ENCODE measurements at places on chromosomes 6 and 20.
A peak's percentile ranks its signal among the peaks of the same experiment; 100 is the strongest.

DNA sequence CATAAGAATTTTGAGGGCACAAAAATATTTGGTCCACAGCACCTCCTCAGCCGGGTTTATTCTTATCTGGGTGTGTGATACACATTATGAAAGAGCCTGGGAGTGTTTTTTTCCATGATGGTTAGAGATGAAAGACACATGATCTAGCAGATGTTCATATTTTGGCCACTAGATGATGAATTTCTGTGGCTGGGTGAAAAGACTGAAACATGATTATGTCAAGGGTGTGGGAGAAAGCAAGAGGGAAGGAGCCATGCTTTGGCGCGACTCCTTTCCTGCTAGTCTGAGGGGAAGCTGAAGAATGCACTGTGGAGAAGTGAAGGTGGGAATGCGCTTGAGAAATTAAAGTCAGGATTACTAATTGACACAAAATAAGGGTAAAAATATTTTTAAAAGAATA is 102.3 kb downstream of the SH3BGRL2 start:
- DNase-seq: no peak

DNA sequence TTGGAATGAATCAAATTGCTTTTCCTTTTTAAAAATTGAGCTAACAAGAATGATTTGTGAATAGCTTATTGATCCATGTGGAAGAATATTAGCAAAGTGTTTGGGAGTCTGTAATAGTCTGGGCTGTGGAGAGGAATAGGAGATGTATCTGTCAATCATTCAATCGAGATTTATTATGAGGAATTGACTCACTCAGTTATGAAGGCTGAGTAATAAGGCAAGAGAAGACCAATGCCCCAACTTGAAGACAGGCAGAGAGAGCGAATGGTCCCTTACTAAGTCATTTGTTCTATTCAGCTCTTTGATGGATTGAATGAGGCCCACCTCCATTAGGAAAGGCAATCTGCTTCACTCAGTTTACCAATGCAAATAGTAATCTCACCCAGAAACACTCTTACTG is 403.0 kb downstream of the CD83 start:
- DNase-seq: peak; percentile 55

DNA sequence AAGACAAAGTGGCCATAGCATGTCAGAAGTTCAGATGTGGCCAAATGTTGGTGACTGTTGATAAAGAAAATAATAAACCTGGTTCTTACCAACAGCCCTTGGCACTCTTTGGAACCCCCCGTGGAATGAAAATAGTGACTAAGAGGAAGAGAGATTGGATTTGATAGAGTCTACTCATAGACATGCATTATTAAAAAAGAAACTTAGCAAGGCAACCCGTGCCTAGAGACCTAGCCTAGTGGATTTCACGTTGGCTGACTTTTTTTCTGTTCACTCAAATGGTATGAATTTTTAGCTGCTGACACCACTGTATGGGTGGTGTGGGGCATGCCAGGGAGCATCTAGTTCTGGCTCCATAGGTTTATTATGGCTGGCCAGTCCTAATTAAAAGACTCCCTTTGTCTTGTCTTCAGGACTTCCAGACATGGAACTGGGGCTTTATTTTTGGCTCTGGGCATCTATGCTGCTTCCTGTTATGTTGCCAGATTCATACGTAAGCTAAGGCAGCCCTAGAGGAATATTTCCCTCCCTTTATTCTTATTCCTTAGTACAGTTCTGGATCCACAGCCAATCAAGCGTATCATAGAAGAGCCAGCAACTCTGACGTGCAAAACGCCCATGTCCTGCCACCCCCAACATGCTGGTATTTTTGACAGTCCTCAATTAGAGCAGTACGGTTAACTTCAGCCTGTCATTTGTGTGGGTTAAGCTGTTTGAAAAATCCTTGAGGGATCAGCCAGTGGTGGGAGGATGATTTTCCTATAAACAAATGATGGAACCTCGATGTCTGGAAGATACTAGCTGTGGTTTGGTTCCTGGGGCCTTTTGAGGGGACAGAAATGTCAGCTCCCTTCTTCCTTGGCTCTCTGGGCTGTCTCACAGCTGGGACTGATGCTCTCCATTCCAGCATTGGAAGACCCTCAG is 127.5 kb downstream of the ISM1 start:
- DNase-seq: no peak

GRCh38 chr6:14887986-14888574 is 357.8 kb upstream of the JARID2 start:
- DNase-seq: no peak

DNA sequence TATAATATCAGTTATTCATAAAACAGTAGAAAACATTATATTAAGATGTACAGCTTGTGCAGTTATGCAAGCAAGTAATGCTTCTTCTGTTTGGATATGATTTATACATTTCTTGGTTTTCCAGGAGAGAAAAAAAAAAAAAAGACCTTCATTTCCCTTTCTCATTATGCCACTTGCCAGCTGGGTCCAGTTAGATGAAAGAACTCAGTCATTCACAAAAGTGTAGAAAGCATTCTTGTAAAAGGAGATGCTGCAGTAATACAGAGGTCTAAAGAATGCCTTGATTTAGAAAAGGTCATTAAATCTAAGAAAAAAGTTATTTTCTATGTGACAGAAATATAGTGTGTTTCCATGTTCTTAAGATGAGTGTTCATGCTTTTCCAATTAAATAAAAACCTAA is 7.4 kb downstream of the PDE7B start:
- no peak for DNase-seq

DNA sequence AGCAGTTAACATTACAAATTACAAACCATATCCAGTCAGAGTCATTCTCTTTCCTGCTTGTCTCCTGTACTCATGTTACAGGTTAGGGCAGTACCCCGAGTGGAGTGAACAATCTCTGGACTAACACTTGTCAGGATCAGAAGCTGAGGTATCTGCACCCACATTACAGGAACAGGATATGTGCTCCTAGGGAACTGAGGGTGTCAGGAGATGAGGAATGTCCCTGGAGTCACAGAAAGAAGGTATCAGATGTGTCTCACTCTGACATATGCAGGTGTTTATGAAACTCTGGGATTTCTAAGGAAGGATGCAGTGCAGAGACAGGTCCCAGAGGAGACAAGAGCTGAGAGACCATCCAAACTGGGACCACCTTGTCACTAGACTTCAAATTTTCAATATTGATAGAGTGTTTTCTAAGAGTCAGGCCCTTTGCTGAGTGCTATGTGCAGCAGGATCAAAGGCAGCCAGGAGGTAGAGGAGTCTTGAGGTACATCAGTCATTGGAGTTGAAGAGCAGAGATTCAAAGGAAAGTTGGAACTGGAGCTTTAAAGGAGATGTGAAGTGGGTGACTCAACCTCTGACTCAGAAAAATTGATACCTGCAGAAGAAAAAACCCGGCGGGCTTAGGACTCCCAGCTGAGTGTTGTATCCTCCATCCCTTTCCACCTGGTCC is 12.6 kb downstream of the HLA-DPB1 start:
- DNase-seq: peak; percentile 41

Data from RWPE1 (cell line).